ENCODE measurements at places on chromosomes 2 and 18.
A peak's percentile ranks its signal among the peaks of the same experiment; 100 is the strongest.

DNA sequence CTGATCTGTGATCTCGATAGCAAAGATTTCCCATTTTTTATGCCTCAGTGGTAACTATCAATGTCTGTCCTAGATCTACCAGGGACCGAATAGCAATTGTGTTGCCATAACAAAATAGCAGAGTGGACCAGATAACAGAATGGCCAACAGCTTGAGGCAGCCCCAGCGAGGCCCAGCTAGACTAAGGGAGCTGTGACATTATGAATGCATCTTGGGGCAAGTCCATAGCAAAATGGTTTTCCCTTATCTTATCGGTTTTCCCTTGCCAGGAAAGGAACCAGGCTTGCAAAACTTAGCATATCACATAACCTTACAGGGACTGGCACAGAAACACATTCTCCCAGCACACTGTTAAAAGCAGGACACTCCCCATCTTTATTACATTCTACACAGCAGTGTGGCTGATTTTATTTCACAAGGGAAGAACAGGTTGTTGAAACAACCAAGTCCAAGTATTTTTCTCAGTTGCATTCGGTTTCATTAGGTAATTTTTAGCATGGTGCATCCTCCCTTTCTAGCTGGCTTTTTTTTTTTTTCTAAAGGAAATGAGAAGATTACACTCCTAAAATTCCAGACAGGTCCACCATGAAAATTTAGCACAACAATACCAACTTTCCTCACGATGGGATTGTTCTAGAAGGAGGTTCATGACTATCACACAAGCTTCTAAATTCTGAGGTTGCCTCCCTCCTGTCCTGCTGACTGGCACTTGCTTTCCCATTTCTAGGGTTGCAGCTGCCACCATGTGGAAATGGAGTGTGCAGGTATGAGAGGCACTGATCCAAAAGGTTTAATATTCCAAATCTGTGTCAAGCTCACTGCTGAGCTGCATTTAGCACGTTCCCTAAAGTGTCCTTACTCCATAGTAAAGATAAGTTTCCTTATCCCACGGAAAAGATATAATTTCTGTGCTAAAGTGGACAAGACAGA is 97.0 kb upstream of the SLC35G4 start:
- DNase-seq, result no peak

- no peak for DNase-seq
Measured at GRCh38 chr2:12641441-12641840, 75.3 kb upstream of the TRIB2 start.

DNA sequence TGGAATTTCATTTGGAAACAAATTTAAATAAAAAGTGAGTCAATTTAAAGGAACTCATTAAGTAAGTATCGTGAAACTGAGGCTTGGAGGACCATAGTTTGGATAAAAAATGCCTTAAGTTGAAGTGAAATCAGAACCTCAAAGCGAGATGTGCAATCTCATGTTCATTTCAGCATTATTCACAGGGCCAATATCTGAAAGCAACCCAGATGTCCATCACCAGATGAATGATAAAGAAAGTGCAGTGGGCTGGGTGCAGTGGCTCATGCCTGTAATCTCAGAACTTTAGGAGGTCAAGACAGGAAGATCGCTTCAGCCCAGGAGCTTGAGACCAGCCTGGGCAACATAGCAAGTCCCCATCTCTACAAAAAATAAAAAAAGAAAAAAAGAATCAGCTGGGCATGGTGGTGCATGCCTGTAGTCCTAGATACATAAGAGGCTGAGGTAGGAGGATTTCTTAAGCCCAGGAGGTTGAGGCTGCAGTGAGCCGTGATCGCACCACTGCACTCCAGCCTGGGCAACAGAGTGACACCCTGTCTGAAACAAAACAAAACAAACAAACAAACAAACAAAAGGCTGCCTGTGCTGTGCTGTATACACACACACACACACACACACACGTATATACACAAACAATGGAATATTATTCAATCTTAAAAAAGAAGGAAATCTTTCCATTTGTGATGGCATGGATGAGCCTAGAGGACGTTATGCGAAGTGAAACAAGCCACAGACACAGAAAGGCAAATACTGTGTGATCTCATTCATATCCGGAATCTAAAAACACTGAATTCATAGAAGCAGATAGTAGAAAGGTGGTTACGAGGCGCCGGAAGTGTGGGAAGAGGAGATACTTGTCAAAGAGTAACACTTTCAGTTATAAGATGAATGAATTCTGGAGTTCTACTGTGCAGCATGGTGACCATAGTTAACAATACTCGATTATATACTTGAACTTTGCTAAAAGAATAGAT is 14.5 kb downstream of the SH3RF3 start:
- DNase-seq, result peak; percentile 81

- no peak for DNase-seq
Measured at GRCh38 chr2:5691221-5691984, 781 bp upstream of the SOX11 start.

GRCh38 chr2:127097841-127098651 is 8.9 kb downstream of the BIN1 start:
- DNase-seq, result no peak

GRCh38 chr2:9221223-9221622 is 14.6 kb downstream of the ASAP2 start:
- no peak for DNase-seq

DNA sequence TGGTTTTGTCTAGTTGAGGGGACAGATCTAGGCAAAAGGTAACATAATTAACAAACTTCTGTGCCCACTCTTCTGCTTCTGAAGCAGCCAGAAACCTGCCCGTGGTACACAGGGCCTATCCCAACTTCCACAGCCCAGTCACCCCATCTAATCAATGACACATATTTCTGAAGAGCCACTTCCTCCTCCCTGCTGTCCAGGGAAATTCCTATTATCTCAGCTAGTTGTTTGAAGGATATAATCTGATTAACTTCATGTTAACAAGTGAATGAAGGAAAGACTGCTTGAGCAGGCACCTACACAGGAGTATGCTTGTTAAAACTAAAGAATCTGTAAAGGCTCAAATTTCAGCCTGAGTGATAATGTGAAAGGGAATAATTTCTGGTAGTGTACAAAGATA is 61.4 kb downstream of the CCDC148 start:
- no peak for DNase-seq

DNA sequence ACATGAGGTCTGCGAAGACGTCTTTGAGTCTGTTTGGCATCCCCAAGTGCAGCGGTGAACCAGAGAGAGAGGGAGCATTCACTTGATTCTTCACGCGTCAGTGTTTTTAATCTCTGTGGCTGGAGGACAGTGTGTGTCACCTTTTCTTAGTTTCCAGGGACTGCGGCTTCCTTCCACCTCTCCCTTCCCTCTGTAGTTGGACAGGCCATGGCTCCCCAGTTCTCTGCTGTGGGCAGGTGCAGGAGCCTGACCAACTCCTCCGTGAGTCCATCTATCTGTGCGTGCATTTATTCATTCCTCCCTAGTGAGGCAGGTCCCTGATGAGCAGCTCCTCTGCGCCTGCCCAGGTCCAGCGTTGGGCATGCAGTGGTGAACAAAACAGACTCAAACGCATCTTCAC is 42.9 kb downstream of the AGAP1 start:
- no peak for DNase-seq

DNA sequence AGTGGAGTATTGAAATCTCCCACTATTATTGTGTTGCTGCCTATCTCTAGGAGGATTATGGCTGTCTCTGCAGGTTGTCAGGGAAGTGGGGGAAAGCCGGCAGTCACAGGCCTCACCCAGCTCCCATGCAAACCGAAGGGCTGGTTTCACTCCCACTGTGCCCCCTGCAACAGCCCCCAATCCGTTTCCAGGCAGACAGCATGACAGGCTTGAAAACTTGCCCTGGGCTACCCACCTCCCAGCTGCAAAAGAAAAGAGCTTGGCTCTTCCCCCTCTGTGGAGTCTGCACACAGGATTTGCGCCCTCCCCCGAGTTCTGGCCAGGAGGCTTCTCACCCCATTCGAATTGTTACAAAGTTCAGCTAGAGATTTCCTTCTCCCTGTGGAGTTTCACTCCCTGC is 87.4 kb upstream of the MSTN start:
- no peak for DNase-seq

GRCh38 chr2:241214766-241215165 is 26.3 kb downstream of the ANO7 start:
- no peak for DNase-seq

DNA sequence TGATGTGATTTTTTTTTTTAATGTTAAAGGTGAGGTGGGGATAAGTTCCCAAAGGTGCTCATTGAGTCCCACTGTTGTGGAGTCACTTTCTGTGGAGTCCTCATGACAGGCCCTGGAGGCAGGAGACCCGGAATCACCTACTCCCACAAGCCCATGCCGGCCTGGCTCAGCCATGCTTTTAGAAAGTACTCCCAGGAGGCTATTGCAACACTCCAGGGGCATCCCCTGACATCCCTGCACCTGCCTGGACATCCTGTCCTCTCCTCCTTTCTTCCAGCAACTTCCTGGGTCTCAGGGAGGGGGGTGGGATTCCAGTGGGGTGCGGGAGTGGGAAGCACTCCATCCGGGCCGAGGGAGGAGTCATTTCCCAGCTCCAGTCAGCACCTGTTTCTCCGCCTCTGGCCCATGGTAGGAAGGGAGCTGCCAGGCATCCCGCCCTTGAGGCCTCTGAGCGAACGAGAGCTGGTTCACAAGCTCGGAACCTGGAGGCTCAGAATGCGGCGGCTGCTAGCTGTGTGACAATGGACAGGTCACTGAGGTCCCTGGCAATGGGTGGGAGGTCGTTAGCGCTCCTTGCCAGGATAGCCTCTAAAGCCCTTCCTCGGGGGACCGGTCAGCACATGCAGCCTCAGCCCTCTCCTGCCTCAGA is 163.9 kb upstream of the ID2 start:
- DNase-seq, result no peak

DNA sequence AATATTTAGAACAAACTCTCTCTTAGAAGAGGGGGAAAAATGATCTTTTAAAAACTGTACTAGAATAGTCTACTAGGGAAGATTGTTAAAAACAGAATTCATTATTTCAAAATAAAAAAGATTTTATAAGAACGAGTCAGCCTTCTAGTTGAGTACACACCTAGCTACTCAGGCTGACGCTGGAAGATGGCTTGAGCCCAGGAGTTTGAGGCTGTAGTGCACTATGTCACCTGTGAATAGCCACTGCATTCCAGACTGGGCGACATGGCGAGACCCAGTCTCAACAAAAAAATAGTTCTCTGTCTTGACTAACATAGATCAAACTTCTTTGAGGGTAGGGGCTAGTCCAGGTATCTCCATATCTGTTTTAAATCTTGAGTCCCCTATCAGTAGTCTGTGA is 33.9 kb downstream of the ERLEC1 start:
- no peak for DNase-seq

DNA sequence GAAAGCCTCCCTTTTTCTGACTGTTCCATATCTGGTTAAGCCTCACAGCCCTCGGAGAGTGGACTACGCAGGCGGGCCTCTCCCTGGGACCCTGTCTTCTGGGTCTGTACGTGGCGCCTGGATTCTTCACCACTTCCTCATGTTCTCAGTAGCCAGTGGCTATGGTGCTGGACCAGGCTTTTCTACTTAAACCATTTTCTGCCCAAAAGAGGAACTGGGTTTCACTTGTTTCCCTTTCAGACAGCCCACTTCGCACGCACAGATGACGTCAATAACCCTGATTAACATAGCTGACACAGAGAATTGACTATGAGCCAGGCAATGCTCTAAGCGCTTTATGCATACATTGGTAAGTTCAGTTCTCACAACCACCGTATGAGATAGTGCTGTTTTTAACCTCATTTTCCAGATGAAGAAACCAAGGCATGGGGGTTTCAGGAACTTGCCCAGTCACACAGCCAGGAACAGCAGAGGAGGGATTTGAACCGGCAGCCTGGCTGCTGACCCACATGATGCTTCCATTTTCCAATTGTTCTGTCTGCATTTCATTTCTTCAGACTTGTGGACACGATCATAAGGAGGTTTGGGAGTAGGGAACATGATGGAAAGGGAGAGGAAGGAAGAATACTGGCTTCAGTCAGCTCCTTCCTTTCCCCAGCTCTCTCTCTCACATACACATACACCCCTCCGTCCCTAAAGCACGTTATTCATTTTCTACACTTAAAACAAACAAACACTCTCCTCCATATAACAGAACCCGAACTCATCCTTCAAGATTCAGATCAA is 41.7 kb downstream of the MYOM1 start:
- peak; percentile 9 for DNase-seq

- DNase-seq, result no peak
Measured at GRCh38 chr2:41496908-41497307, 550.9 kb upstream of the PKDCC start.

GRCh38 chr2:11537951-11538350 is 4.1 kb downstream of the GREB1 start:
- no peak for DNase-seq

GRCh38 chr2:130963849-130964793 is 127.4 kb downstream of the ARHGEF4 start:
- DNase-seq, result no peak

- no peak for DNase-seq
Measured at GRCh38 chr2:122322815-122323214, 567.4 kb downstream of the TSN start.

DNA sequence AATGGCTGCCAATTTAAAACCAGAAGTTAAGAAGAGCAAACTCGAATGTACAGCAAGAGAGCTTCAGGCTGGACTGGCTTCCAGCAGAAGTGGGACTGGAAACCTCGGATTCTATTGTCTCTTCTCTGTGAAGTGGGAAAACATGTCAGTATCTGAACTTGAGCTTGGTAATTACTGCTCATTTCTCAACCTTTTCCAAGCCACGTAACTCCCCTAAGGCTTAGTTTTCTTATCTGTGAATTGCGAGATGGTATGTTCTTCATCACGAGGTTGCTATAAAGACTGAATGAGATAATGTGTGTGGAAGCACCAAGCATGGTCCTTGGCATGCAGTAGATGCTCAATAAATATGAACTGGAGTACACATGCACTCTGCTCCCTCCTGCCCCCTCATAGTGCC is 259.4 kb upstream of the SPRED2 start:
- DNase-seq, result no peak

DNA sequence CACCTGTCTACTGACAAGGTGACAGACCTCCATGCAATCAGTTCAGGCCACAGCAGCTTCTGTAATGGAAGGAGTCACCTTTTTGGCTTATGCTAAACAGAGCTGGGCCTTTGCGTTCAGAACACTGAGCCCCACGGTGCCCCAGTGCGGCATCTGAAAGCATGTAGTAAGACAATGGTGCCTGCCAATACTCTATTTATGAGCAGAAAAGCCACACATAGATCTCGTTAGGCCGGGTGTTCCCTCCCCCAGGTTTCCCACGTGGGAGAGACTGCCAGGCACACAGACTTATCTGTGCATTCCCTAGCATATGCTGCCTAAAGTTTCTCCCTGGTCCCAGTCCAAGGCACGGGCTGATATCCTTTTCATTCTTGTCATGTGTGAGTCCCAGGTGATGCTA is 150.9 kb downstream of the ACTR3 start:
- DNase-seq, result no peak

GRCh38 chr2:110931648-110932047 is 189.1 kb upstream of the BCL2L11 start:
- DNase-seq, result no peak

GRCh38 chr2:180507028-180507427 is 473.4 kb upstream of the UBE2E3 start:
- DNase-seq, result no peak

- no peak for DNase-seq
Measured at GRCh38 chr2:191866195-191866594, 19.3 kb upstream of the CAVIN2 start.

DNA sequence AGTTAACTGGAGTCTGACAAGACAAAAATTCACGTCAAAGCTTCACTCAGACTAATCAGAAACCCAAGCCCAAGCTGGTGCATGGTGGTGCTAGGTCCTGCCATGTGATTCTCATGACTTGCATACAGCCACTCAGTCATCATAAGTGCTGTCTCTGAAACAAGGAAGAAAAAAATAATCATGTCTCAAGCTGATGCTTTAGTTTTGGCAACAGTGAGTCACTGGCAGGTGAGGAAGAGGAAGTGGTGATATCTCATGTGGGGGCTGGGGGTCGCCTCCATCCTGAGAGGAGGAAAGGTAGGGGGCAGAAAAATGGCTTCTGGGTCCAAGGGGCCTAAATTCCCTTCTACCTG is 136.3 kb downstream of the TMEM163 start:
- DNase-seq, result no peak
